SHP77 treated with DMSO at 0.1 percent for 48 hours (cell line): ENCODE measurements at places on chromosomes 2 and 18.
A peak's percentile ranks its signal among the peaks of the same experiment; 100 is the strongest.

GRCh38 chr2:175606010-175606841 is 395.8 kb downstream of the LNPK start:
- peak; percentile 8 for DNase-seq

GRCh38 chr2:127552336-127552735 is 16.9 kb downstream of the MYO7B start:
- no peak for DNase-seq

DNA sequence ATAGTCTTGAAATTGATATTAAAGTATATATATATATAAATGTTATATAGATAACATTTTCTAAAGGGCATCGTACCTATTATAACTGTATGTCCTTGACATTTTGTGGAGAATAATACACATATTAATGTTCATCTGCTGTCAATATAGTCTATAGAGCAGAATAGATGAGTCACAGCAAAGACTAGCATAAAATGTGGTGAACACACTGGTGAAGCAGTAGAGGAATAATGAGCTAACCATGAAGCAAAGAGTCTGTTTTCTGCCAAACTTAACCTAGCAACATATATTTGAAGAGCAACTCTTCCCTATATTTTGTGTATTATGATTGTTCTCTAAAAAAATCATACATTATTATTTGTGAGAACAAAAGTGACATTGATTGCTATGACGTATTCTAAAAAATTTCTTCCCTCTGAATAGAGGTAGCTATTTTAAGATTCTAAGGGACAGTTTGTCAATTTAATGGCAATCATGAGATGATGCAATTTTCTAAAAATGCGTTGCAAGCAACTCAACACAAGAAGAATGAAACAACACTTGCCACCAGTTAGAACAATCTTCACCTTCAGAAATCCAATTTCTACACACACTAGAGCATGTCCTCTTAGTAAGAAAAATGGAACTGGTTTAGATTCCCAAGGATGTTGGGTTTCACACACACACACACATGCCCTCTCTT is 22.0 kb downstream of the DOCK10 start:
- DNase-seq: no peak

DNA sequence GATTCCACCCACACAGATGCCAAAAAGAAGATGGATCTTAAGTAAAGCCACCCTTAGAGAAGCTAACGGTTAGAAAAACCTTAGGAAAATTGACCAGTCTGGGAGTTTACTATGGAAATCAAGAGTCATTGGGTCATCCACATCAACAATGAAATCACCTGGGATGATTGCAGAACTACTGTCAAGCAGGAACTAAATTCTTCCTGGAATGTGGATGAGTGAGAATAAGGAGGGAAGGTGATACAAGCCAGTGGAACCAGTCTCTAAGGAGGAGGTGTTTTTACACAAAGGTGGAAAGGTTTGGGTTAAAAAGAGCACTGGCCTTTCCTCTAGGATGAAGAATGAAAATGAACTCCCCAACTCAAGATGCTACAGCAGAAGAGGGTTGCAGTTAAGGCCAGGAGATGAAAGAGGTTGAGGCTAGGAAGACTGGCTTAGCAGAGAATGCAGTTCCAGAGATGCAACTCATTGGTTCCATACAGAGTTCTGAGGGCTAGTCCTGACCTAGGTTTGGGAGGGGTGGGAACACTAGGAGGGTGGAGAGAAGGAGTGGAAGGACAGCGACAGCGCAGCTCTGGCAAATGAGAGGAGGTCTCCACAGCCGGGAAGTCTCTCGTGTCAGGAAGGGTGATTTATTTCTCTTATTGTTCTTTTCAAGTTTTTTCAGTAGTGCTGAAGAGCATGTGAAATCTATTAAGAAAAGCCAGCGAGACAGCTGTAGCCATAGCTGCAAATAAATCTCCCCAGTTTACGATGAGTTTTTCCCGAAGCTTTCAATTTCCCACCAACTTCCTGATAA is 27.7 kb upstream of the KDM3A start:
- DNase-seq: no peak

GRCh38 chr2:197498235-197498936 is 1.3 kb downstream of the HSPD1 start:
- DNase-seq: no peak

DNA sequence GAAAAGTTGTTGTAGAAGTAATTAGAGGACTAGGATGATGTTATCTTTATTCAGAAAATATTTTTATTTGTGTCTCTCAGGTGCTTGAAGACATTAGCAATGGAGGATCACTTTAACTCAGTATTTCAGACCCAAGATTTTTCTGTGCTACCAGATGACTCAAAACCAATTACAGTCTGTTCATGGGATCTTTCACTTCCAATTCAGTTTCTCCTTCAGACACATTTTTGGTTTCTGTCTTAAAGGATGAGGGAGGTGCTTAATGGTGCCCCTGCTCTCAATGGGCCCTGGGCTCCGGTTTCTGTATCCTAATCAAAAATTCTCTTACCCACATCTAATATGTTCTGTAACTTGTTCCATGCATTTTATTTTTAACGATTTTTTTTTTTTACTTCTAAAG is 53.7 kb upstream of the HDAC4 start:
- no peak for DNase-seq

GRCh38 chr2:26653207-26654060 is 12.3 kb upstream of the CIB4 start:
- no peak for DNase-seq
